ENCODE measurements at places on chromosomes 11 and 22.

DNA sequence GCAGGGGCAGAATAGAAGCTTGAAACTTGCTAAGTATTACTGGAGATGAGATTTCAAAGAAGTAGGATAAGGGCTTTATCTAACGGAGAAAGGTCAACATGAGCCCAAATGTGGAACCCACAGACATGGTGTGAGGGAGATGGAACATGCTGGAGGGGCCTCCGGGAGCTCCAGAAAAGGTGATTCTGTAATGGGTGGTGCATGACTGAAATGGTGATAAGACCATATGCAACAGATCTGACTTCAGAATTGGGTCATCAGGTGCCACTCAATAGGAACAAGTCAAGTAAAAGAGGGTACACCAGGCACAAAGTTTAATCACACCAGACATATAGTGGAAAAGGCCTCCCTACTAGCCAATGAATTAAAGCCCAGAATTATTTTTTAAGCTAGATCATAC, 7.9 kb upstream of the CEP295 start:
- no peak for DNase-seq

- DNase-seq: no peak
Observed at GRCh38 chr22:23034621-23035556, 35.4 kb upstream of the GNAZ start.

GRCh38 chr11:3638513-3638912, 3.3 kb downstream of the ART5 start:
- no peak for DNase-seq

DNA sequence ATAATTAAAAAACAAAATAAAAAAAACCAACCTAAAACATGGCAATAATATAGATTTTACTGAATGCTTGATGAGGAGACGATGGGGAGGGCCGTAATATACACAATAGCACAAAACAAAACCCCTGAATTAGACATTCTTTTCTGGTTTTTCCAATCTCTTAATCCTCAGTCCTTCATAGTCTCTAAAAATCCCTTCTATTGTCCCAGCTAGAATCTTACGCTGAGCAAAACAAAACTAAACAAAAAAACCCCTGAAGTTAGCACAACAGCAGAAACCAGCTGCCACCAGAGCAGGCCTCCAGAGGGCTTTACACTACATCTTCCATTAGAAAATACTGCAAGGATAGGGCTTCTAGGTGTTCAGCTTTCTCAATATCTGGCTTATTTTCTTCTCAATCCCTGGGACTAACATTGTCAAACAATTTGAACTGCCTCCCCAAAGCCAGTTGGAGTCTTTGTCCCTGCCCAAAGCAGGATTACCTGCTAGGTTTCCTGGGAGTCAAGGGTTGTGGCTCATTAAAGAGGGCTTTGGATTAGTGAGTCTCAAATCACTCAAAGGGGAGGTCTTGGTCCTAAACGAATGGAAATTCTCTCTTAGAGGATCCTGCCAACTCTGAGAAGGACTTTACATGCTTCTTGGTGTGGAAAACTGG, 2.1 kb upstream of the RNF26 start:
- no peak for DNase-seq

DNA sequence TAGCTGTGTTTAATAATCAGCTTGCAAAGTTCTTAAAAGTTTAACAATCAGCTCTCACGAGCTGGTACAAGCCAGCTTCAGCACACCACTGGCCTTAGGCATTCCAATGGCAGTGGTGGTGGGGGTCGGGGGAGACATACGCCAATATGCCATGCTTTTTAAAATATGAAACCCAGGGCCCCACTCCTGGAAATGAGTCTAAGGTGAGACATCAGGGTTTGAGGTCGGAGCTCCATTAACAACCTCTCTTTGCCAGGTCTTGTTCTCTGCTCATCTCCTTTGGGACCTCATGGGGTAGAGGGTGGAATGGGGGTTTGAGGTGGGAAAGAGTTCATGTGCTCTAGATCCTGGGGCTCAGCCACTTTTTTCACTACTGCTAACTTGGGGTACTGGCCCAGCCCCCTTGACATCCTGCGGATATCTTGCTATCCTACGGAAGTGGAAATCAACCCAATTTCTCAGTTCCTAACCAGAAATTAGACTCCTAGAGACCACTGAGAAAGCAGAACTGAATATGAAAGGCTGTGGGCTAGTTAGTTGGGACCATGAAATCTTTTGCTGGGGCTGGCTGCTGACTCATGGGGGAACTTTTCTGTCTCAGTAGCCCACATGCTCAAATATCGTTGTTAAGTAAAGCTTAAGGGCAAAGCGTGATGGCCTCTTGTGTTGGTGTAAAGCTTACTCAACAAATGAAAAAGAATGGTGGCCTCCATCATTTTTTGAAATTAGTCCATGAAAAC, 90.1 kb downstream of the PDHX start:
- no peak for DNase-seq

GRCh38 chr11:44817207-44817949, 90.6 kb downstream of the TSPAN18 start:
- no peak for DNase-seq

- DNase-seq: no peak
Observed at GRCh38 chr22:30821863-30822215, 127.2 kb downstream of the OSBP2 start.
